Right ventricle myocardium inferior (tissue), 1 donor: ENCODE measurements at places on chromosomes 11 and 22. TPM values are rescaled to one million over a fixed set of nuclear protein-coding genes. Genes with fewer than 3 reads are reported as not detected.

Gene PTPRCAP
- total RNA-seq, result 1.7 TPM

Gene DGCR6
- 8.0 TPM for total RNA-seq

Gene ALKBH3
- 14.2 TPM for total RNA-seq

Gene INSC
- 0.51 TPM for total RNA-seq

Gene BAIAP2L2
- 0.30 TPM for total RNA-seq

Gene FLRT1
- total RNA-seq, result 0.57 TPM

Gene MLC1
- 0.05 TPM for total RNA-seq
